ENCODE measurements at places on chromosomes 2 and 18.
A peak's percentile ranks its signal among the peaks of the same experiment; 100 is the strongest.

DNA sequence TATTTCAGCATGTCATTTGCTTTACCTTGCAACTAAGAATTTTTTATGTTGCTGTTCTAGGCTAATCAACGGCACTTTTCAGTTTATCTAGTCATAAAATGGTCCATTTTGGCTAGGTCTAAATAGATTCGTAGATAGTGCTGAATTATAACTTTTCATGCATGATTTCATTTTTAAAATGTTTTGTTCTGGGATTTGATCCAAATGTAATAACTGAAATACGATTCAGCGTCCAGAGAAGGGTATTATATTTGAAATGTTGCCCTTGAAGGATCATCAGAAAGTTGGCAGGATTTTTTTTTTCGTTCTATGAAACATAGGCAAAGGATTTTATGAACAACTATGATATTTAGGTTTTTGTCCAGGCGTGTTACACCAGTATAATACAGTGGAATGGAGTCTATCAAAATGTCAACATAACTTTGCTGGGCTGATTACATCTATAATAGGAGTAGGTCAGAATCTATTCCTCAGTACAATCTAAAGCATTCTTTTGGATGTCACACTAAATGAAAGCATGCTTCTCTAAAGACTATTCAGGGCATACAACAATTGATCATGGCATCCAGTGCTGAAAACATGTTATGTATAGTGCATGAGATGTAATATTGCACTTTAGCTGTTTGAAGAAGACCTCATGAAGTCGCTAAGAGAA lies 24.8 kb downstream of the TTC27 start:
- DNase-seq = no peak

DNA sequence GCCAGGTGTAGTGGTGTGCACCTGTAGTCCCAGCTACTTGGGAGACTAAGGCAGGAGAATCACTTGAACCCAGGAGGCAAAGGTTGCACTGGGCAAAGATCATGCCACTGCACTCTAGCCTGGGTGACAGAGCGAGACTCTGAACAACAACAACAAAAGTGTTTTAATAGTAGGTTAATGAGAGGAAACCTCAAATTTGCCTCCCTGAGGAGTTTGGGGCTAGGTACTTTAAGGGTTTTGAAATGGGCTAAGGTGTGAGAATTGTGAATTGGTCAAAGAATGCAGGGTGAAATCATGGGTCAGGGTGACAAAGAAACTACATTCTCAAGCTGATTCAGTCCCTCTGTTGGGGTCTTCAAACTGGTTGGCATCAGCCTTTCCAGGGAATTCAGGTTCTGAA lies 60.7 kb upstream of the BOD1L2 start:
- no peak for DNase-seq

- DNase-seq = no peak
Measured at GRCh38 chr2:96877631-96878092, 7.8 kb upstream of the SEMA4C start.

GRCh38 chr2:182302174-182302573 lies 124.7 kb downstream of the PDE1A start:
- DNase-seq = no peak

DNA sequence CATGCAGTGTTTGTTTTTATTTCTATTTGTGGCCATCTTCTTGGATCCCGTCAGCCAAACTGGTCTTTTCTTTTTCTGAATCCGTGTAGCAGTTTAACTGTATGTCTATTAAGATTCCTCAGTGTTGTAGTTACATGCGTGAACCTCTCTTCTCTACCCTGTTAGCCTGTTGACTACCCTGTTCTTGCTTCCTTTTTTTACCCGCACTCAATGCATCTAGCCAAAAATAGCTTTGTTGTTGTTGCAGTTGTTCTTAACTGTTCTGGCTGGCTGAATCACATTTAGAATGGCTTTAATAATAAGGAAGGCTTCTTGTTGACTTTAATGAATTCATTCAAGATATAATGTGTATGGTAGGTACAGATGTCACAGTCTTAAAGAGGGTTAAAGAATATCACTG lies 137.1 kb downstream of the LCLAT1 start:
- no peak for DNase-seq

GRCh38 chr2:191691016-191691735 lies 13.2 kb downstream of the NABP1 start:
- DNase-seq = peak; percentile 67

- DNase-seq = peak; percentile 14
Measured at GRCh38 chr2:221465776-221466175, 106.3 kb downstream of the EPHA4 start.

DNA sequence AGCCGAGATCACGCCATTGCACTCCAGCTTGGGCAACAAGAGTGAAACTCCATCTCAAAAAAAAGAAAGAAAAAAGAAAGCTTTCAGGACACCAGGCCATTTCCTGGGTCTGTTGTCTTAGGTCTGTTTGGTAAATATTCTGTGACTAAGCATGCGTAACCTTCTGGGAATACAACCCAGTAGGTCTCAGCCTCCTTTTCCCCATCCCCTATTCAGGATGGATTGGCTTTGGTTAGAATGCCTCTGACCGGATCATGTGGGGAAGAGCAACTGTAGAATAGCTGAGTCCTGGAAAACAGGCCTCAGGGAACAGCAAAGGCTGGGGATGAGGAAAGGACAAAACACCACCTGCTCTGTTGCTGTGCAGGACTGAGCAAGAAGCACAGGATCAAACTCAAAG lies 1.6 kb upstream of the PDCL3 start:
- DNase-seq = no peak

DNA sequence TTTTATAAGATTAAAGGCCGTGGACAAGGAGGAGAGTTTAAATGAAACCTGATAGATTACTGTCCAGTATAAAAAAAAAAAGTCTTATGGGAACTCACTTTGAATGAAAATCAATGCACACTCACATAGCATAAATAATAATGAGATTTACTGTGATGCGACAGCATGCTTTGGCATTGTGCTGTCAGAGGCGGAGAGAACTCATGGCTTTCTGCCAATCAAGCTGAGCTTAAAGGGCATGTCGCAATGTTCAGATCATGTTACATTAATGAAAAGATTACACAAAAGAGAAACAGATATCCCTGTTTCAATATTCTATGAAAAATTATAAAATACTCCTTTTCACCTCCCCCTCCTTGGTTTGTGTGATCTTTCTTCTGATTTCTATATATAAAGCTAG lies 310.8 kb downstream of the ERBB4 start:
- no peak for DNase-seq

DNA sequence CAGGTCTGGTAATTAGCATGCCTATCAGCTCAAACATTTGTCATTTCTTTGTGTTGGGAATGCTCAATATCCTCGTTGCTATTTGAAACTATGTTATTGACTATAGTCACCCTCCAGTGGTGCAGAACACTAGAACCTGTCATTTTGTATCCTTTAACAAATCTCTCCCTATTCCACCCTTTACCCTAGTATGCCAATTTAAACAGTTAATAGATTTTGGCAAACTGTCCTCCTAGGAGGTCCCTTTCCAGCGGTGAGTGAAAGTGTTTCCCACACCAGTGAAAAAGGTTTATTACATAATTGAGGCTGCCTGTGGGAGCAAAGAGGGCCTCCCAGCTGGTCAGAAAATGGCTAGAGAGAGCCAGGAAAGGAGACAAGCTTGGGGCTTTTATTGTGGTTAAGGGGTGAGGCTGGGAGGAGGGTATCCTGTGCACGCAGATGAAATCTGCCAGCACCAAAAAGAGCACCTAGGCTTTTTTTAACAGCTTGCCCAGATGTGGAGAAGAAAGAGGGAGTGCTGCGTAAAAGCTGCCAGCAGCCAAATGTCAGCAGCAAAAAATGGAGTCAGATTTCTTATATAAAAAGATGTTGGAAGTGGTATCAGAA lies 1.8 kb upstream of the DRC1 start:
- DNase-seq = no peak

DNA sequence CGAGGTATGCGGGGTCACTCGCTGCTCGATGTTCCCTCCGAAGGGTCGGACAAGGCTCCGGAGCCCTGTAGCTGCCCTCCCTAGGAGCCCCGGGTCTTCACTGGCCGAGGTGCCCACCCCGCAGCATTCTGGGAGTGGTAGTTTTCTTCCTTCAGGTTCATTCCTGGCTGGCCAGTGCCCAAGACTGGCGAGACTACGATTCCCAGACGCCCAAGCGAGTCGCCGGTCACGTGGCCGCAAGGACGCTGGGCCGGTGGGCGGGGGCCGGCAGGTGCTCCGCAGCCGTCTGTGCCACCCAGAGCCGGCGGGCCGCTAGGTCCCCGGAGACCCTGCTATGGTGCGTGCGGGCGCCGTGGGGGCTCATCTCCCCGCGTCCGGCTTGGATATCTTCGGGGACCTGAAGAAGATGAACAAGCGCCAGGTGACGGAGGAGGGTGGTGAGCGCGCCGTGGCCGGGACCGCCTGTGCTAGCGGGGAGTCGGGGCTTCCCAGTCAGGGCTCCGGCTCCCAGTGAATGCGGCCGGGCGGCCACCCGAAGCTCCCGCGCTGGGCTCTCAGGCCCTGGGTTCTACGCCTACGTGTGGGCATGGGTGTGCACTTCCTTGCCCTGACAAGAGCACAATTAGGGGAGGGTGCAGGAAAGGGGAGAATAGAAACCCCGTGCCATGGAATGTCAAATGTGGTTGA lies at the start of gene SEC11C:
SEC11C (plus strand) TSS at position 270 of the 687 bp plus-strand sequence; CDS start at position 335, 65 bp downstream.
- DNase-seq = peak; percentile 94

- DNase-seq = no peak
Measured at GRCh38 chr18:2609604-2610003, 38.2 kb downstream of the NDC80 start.

DNA sequence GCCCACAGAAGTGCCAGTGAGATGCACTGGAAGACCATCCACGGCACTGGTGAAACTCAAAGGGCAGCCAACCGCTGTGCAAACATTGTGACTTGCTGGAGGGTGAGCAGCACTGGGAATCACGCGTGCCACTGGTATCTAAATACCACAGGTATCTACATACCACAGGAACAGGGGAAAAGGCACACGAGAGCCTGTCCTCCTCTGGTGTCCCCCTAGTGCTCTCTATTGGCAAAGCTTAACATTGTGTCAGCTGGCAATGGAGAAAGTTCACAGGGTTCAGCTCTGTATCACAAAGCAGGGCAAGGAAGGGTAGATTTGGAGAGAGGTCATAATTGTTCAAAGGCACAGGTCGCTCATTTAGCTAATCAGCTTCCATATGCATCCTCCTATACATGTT lies 12.6 kb upstream of the SEC11C start:
- no peak for DNase-seq

GRCh38 chr2:158723921-158724802 lies 71.0 kb upstream of the DAPL1 start:
- no peak for DNase-seq

DNA sequence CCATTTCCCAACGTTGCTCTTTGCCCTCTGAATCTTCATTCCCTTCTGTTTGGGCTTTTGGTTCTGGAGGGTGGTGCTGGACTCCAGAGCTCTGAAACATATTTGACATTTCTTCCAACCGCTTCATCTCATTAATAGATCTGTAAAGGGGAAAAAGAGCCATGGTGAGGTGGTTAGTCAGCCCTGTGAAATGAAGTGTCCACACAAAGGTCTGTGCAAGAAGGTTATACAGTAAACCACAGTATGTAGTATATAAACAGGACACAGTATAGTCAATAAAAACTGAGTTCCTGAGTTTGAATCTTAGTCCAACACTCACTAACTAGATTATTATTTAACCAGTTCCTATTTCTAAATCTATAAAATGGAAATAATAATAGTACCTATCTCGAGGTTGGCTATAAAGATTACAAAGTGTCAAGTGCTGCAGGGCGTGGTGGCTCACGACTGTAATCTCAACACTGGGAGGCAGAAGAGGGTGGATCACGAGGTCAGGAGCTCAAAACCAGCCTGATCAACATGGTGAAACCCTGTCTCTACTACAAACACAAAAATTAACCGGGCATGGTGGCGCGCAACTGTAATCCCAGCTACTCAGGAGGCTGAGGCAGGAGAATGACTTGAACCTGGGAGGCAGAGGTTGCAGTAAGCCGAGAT lies 13.1 kb downstream of the STARD7 start:
- no peak for DNase-seq

- DNase-seq = no peak
Measured at GRCh38 chr2:72147303-72147971, at the start of gene CYP26B1. TSS of gene CYP26B1 (minus strand) at chr2:72147862. CDS start at chr2:72147834, 28 bp downstream.

GRCh38 chr2:49770919-49771318 lies 616.6 kb upstream of the FSHR start:
- DNase-seq = no peak

GRCh38 chr2:3282056-3282998 lies 95.3 kb downstream of the EIPR1 start:
- no peak for DNase-seq

DNA sequence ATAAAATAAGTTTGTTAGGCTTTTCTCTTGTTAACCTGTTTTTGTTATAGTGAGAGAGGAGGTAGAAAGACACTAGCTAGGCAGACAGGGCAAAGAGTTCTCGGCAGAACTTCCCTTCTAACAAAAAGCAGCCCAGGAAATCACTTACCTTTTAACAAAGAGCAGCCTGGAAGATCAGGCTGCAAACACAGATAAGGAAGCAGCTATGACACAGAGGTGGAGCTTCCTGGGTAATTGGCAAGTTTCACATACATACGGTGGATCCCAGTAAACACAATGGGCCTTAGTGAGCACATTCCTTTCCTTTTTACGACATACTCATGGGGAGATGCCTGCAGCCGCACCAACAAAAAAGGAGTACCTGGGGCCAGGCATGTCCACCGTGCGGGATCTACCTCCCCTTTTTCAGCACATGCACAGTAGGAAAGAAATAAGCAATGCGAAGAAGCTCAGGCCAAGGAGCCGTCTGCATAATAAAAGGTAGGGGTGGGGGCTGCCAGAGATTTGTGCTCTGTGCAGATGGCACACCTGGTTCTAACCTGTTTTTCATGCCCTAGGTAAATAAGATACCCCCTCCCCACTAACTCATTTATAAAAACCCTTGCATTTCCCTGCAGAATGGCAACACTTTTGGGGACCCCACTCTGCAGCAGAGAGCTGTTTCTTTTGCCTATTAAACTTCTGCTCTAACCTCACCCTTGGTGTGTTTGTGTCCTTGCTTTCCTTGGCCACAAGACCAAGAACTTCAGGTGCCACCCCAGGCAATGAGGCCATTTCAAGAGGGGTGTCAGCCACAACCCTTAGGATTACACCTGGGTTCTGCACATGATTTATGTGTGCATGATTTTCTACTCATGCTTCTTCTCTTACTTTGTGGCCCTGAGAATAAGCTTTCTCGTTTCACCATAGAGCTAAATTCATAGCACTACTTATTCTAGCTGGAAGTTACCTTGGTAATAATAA lies 26.5 kb downstream of the MDH1 start:
- no peak for DNase-seq

- no peak for DNase-seq
Measured at GRCh38 chr2:14735696-14736095, 103.2 kb downstream of the LRATD1 start.

GRCh38 chr18:10332452-10332851 lies 122.0 kb upstream of the APCDD1 start:
- no peak for DNase-seq

DNA sequence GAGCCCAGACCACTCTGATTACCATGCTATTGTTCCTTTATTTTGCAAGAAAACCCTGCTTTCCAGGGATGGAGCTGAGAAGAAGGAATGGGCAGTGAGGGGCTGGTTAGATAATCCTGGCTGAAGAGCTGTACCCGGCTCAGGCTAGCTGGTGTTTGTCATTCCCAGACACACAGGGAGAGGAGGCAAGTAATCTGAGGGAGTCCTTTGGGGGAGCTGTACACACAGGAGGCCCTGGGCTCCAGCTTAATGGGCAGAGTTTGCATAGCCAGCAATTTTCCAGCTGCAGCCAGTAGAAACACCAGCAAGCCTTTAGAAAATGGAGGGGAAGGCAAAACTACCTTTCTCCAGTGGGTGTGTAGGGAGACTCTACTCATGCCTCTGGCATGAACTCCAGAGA lies 259.3 kb downstream of the SOX11 start:
- DNase-seq = no peak

Measured in CD4-positive, alpha-beta T cell treated with Interleukin-17A for 4 hours (primary cell).